Uterus (tissue), 4 donors: ENCODE measurements at places on chromosomes 4 and X. TPM values are rescaled to one million over a fixed set of nuclear protein-coding genes. Genes with fewer than 3 reads are reported as not detected.

The RHOH gene
- 37.1 TPM for total RNA-seq

The TMSB15C gene
- total RNA-seq = 0.59 TPM

The FDCSP gene
- not detected for total RNA-seq

The GSX2 gene
- not detected for total RNA-seq

The NAP1L5 gene
- total RNA-seq = 15.6 TPM

The RTL5 gene
- 23.3 TPM for total RNA-seq

The HTN3 gene
- total RNA-seq = not detected

The INTS6L gene
- 21.6 TPM for total RNA-seq

The ADAMTS3 gene
- total RNA-seq = 16.8 TPM

The FAM241A gene
- total RNA-seq = 3.0 TPM

The FHIP1A gene
- 8.8 TPM for total RNA-seq

The KLHL4 gene
- total RNA-seq = 32.7 TPM

The NAP1L3 gene
- 10.1 TPM for total RNA-seq

The FOXO4 gene
- total RNA-seq = 40.6 TPM

The ZNF81 gene
- 26.6 TPM for total RNA-seq

The MAGEB1 gene
- total RNA-seq = not detected

The SYN1 gene
- not detected for total RNA-seq

The OSTC gene
- 61.2 TPM for total RNA-seq

The HS3ST1 gene
- 10.2 TPM for total RNA-seq

The AMBN gene
- not detected for total RNA-seq
